ENCODE measurements at places on chromosomes 7 and 10. TPM values are rescaled to one million over a fixed set of nuclear protein-coding genes. Genes with fewer than 3 reads are reported as not detected.
A peak's percentile ranks its signal among the peaks of the same experiment; 100 is the strongest.

Gene CALML3
- not detected for total RNA-seq

DNA sequence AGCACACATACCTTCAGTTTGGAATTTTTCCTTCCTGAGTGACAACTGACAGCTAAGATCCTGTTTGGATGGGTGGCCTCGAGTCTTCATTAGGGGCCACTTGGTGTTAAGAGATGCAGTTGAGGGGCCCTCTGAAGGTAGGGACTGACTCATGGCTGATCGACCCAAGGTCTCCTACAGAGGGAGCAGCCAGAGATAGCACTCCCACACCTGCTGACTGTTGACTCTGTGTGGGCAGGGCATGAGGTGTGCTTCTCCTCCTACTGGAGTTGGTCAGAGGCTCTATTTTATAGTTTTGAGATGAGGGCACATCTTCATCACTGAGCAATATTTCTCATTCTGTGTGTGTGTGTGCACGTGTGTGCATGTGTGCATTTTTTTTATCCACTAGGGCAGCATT lies 378.8 kb upstream of the PODXL start:
- no peak overlapping the region for H3K27ac ChIP-seq
- no peak overlapping the region for H3K4me3 ChIP-seq
- H3K36me3 ChIP-seq = no peaks in the 10 kb centered on the region
- H3K27me3 ChIP-seq = peaks cover 10% of the 10 kb centered on the region

DNA sequence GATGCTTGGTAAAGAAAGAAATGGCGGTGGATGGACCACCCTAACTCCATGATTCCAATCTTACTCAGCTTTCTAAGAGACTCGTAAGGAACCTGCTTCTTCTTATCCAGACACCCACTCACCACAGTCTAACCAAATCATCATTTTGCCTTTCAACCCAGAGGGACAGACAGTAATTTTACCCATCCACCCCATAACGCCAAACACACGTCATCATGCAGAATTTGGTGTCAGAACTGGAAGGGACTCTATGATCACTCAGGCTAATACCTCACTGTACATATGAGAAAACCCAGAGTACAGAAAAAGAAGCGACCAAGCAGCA lies 388 bp downstream of the ECD start:
- no peaks in the 10 kb centered on the region for H3K27me3 ChIP-seq
- peaks cover 16% of the 10 kb centered on the region for H3K36me3 ChIP-seq
- peaks cover 6% of the 10 kb centered on the region for H3K4me1 ChIP-seq
- no peak for DNase-seq
- peak overlapping the region; percentile 95 for H3K4me3 ChIP-seq
- H3K27ac ChIP-seq = peak overlapping the region; percentile 94

Gene CYP3A4
- not detected for total RNA-seq

Gene PTPRN2
- 4.0 TPM for total RNA-seq

Gene MYO3A
- total RNA-seq = 1.0 TPM

GRCh38 chr10:29634764-29635625 lies at the start of gene SVIL:
SVIL (minus strand) TSS chr10:29634971; CDS start chr10:29555058, 79,913 bp downstream.
- H3K4me3 ChIP-seq = no peak within 1 kb of the TSS
- H3K27me3 ChIP-seq = no peaks in the 10 kb centered on the region
- peak; percentile 73 for DNase-seq
- peak within 1 kb of the TSS; percentile 84 for H3K27ac ChIP-seq

DNA sequence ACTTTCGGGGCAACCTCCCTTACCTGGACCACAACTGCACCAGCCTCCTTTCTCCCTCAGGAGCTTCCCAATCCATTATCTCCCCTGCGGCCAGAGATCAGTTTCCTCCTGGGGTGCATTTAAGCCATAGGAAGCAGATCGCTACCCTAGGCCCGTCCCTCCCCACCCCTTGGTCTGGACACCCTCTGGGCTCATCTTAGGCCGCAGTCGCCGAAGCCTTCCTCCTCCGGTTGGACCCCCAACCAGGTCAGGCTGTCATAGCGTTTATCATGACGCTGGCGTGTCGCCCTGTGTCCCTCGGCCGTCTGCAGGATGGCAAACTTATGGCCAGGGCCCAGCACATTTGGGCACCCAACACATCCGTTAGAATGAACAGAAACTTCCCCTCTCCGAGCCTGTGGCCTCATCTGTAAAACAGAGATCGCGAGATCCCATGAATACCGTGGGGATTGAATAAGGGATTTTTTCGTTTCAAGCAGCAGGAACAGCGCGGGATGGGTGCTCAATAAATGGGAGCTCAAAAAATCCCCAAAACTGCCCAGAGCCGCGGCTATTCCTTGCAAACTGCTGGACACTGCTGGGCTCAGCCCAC lies 669 bp upstream of the AP5Z1 start:
- no peaks in the 10 kb centered on the region for H3K27me3 ChIP-seq
- peak overlapping the region; percentile 87 for H3K4me3 ChIP-seq
- H3K27ac ChIP-seq = peak overlapping the region; percentile 99
- peak; percentile 65 for DNase-seq
- peaks cover 17% of the 10 kb centered on the region for H3K4me1 ChIP-seq

- H3K4me1 ChIP-seq = peaks cover 55% of the 10 kb centered on the region
- peak overlapping the region; percentile 100 for H3K27ac ChIP-seq
- H3K4me3 ChIP-seq = peak overlapping the region; percentile 95
- peak; percentile 52 for DNase-seq
- no peaks in the 10 kb centered on the region for H3K27me3 ChIP-seq
- H3K36me3 ChIP-seq = peaks cover 4% of the 10 kb centered on the region
Measured at GRCh38 chr7:39951226-39952194, 1.5 kb downstream of the CDK13 start.

Gene LIPN
- not detected for total RNA-seq

Gene CHST3
- 10.3 TPM for total RNA-seq

Gene TMEM26
- total RNA-seq = 1.3 TPM

GRCh38 chr7:36473454-36474282 lies 84.0 kb downstream of the ANLN start:
- no peaks in the 10 kb centered on the region for H3K4me1 ChIP-seq
- no peaks in the 10 kb centered on the region for H3K36me3 ChIP-seq
- DNase-seq = no peak
- H3K27me3 ChIP-seq = no peaks in the 10 kb centered on the region
- H3K4me3 ChIP-seq = no peak overlapping the region

GRCh38 chr7:81632418-81632817 lies 137.4 kb downstream of the HGF start:
- no peaks in the 10 kb centered on the region for H3K36me3 ChIP-seq
- no peak for DNase-seq
- H3K4me3 ChIP-seq = no peak overlapping the region
- H3K27ac ChIP-seq = no peak overlapping the region

GRCh38 chr7:146414373-146414772 lies 297.8 kb downstream of the CNTNAP2 start:
- no peak for DNase-seq
- H3K27ac ChIP-seq = no peak overlapping the region
- no peaks in the 10 kb centered on the region for H3K36me3 ChIP-seq
- no peaks in the 10 kb centered on the region for H3K4me1 ChIP-seq
- no peaks in the 10 kb centered on the region for H3K27me3 ChIP-seq
- H3K4me3 ChIP-seq = no peak overlapping the region

Gene SLC18A3
- not detected for total RNA-seq
